ENCODE measurements at places on chromosomes 16 and 17.

GRCh38 chr17:35523296-35523695 lies 14.2 kb downstream of the SLFN12L start:
- DNase-seq = no peak

GRCh38 chr16:56538331-56538730 lies 18.5 kb upstream of the BBS2 start:
- DNase-seq = no peak

- DNase-seq = no peak
Measured at GRCh38 chr17:80856863-80857755, 134.5 kb upstream of the CHMP6 start.

DNA sequence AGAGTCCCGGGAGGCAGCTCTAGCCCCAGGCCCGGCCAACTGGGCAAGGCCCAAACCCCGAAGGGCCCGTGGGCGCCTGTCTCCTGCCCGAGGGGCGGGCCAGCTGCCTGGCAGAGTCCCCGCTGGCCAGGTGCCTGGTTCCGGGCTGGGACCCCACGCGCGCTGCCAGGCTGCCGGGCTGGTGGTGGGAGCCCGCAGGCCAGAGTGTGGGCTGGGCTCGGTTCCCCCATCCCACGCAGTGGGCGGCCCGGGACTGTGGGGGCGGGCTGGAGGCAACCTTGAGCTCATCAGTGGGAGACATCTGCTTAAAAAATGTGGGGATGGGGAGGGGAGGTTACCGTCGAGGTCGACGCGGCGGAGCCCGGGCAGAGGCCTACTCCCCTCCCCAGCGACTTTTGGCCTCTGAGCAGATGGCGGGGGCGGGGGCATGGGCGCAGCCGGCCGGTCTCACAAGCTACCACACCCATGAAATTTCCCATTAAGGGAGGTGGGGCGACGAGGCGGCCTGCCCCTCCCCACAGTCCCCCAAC lies 176.4 kb upstream of the GSE1 start:
- no peak for DNase-seq

- no peak for DNase-seq
Measured at GRCh38 chr16:56068314-56068713, 123.0 kb upstream of the GNAO1 start.

GRCh38 chr16:30016555-30017276 lies 5.9 kb upstream of the DOC2A start:
- no peak for DNase-seq

- DNase-seq = no peak
Measured at GRCh38 chr16:75947626-75948239, 221.4 kb upstream of the CPHXL start.

DNA sequence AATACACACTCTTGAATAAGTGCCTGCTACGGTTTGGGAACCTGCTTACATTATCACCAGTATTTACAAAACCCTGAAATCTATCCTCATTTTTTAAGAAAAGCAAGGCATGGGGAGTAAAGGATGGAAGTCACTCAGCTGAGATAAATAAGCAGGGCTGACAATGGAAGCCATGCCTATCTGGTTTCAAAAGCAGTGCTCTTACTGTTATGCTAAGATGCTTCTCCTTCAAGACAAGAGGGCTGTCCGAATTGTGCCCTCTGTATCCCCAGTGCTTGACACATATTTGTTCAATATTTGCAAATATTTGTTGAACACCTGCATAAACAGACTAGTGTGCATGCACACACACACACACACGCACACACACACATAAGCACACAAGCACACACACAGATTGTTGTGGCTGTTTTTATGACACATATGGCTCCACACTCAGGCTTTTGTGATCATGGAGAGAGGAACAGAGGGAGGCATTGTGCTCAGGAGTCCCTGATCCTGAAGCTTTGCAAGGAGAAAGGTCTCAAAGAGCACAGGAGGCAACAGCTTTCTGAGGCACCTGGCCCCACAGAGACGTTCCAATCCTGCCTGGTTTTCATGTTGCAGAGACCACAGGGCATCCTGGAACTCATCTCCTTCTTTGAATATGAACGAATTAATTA lies 401.6 kb upstream of the CDH11 start:
- DNase-seq = no peak

All from islet precursor cell (in vitro differentiated cells).